ENCODE measurements at places on chromosomes 7 and 10. TPM values are rescaled to one million over a fixed set of nuclear protein-coding genes. Genes with fewer than 3 reads are reported as not detected.

- no peak for DNase-seq
Measured at GRCh38 chr10:109886037-109886780, 37.1 kb downstream of the XPNPEP1 start.

- DNase-seq: no peak
Measured at GRCh38 chr10:113084031-113084430, 134.0 kb downstream of the TCF7L2 start.

OLAH gene
- 14.4 TPM for polyA plus RNA-seq

UNCX gene
- polyA plus RNA-seq: 0.07 TPM

HOXA9 gene
- 4.9 TPM for polyA plus RNA-seq

OR2A1 gene
- polyA plus RNA-seq: 0.07 TPM

DNA sequence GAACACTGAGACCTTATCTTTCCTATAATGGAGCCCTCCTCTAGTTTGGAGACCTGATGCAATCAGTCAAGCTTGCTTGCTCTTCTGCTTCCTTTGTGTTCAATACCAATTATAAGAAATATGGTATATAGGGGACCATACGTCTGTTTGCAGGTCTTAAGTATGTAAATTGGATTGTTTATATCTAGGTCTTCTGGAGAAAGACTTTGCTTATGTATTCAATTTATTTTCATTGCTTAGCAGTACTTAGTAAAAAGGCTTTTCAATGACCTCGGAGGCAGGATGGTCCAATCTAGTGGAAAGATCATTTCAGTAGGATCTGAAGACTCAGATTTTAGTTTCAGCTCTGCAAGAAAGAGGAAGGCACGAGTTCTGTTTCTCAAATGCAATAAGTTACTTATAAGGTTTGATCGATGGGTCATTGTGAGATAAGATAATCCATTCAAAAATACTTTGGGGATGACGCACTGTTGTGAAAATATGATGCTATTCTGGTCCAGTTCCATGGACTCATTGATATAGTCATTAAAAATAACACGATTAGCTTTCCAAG lies 571.6 kb downstream of the SH2D4B start:
- no peak for DNase-seq

- no peak for DNase-seq
Measured at GRCh38 chr7:26705567-26705966, 158.8 kb downstream of the SKAP2 start.

GRCh38 chr10:51716981-51717380 lies 17.6 kb upstream of the CSTF2T start:
- DNase-seq: no peak

- no peak for DNase-seq
Measured at GRCh38 chr7:99554939-99555338, 3.0 kb upstream of the FAM200A start.

- no peak for DNase-seq
Measured at GRCh38 chr7:84154991-84155781, 39.4 kb downstream of the SEMA3A start.

DNA sequence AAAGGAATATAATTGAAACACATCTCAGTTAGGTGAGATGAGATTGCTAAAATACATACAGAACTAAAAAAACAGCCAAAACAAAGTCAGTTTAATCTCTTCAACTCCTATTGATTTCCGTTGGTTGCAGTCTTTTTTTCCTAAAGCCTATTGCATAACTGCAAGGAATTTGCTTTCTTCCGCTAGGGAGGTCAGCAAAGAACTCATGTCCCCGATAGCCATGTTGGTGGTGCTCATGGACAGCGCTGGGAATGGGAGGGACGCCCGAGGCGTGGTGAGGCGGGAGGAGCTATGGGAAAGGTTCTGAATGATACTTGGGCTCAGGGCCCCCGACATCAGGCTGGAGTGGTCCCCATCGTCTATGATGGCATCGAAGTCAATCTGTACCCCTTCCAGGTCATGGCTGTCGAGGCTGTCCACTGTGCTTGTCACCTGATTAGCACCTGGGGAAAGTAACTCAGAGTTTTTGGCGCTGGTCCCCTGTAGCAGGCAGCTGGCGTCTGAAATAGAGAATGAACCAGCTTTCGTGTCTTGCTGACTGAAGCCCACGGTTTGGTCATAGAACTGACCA lies 261.4 kb upstream of the INHBA start:
- no peak for DNase-seq

- no peak for DNase-seq
Measured at GRCh38 chr7:146208492-146208891, 91.9 kb downstream of the CNTNAP2 start.

- DNase-seq: no peak
Measured at GRCh38 chr10:130687566-130687965, 551.4 kb downstream of the GLRX3 start.

TRPV6 gene
- 1.1 TPM for polyA plus RNA-seq

DNA sequence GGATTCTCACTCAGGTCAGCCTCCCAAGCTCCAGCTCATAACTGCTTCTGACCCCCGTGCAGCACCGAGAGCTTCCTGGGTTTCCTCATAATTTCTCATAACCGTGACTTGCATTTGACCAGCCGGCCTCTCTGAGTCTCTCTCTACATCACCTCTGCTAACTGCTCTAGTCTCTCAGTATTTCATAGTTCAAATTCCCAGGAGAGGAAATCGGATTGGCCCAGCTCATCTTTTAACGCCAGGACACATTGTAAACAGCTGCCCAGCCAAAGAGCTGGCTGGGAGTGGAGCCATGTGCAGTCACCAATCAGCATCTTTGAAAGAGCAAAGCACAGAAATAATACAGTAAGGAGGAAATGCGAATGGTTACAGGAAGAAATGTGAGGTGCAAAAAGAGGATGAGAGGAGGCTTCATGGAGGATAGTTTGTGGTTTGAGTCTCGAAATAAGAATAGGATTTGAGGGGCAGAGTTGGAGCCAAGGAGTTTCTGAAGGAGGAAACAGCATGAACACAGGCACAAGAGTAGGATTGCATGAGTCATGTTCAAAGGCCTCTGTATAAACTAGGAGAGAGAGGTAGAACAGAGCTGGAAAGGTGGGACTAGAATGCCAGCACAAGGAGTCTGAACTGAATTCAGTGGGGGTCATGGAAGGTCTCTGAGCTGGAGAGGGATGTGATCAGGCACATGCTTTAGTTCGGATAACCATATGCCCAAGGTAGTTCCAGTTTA lies 15.2 kb upstream of the LBX1 start:
- no peak for DNase-seq

- DNase-seq: no peak
Measured at GRCh38 chr10:408236-408635, 273.0 kb downstream of the ZMYND11 start.

DNA sequence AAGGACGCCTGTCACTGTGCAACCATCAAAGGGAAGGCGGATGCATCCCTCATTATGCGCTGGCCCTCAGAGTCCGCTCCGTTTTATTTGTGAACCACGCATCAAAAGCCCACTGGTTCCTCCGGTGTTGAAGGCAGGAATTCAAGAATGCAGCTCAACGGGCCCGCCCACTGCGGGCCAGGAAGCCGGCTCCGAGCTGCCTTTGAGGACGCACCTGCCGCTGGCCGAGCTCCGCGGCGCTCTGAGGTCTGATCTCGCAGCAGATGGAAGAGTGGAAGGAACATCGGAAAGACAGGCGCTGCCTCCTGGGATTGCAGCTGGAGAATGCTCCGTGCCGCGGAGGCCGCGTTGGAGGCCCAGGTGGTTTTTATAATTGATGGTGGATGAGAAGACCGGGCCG lies 56.9 kb upstream of the ADGRA1 start:
- no peak for DNase-seq

GRCh38 chr7:72099784-72100183 lies 312.4 kb downstream of the CALN1 start:
- DNase-seq: no peak

GRCh38 chr10:85671530-85671929 lies 695.1 kb downstream of the GRID1 start:
- DNase-seq: no peak

HOXA11 gene
- polyA plus RNA-seq: under 0.01 TPM

- DNase-seq: no peak
Measured at GRCh38 chr7:39922580-39922979, 27.5 kb upstream of the CDK13 start.

DNA sequence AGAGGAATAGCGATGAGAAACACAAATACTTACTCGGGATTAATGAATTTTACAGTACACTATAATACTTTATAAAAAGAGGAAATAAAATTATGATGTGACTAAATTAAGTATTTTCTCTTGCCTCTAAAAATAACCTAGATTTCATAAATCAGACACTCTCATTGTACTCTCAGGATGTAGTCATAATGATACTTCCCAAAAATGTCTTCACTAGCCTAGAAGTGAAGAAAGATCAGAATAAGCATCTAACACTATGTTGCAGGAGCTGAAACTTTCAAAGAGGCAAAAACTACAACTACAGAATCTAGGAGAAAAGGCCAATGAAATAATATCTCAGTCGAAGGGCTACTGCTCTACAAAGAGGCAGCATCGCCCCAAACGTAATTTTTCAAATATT lies 49.4 kb downstream of the DNAJC1 start:
- no peak for DNase-seq

- no peak for DNase-seq
Measured at GRCh38 chr7:155229548-155230168, 68.0 kb upstream of the INSIG1 start.

ACSM6 gene
- polyA plus RNA-seq: 0.96 TPM

DNA sequence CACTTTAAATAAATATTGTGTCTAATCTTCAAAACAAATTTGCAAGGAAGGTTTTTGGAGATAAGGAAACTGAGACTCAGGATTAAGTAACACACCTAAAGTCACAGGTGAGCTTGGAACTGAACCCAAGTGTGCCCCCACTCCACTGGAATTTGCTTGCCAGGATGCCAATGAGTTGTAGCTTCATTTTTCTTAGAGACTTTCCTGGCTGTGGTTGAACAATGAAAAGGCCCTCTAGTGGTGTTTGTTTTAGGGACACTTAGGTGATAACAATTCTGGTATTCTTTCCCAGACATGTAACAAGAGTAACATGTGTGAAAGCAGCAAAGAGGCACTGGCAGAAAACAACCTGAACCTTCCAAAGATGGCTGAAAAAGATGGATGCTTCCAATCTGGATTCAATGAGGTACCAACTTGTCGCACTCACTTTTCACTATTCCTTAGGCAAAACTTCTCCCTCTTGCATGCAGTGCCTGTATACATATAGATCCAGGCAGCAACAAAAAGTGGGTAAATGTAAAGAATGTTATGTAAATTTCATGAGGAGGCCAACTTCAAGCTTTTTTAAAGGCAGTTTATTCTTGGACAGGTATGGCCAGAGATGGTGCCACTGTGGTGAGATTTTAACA lies 1.5 kb downstream of the IL6 start:
- no peak for DNase-seq

DNA sequence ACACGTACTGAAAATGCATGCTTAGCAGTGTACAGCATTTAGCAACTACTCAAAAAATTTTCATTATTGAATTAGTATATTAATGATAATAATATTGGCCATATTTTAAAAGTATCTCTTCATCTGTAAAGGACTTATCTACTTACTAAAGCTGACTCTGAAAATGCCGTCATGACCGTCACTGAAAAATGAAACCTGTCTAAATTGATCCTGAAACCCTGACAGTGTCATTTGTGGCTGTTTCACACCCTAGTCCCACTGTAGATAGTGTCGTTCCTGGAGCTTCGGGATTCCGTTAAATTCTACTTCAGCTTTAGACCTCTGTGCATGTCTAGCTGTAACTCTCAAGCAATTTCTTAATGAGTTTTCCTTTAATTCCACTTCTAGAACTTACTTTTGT lies 35.8 kb upstream of the EZH2 start:
- DNase-seq: no peak

MLLT10 gene
- polyA plus RNA-seq: 23.0 TPM

All from thymus (tissue), 14 donors.